ENCODE measurements at places on chromosomes 6 and 20.

DNA sequence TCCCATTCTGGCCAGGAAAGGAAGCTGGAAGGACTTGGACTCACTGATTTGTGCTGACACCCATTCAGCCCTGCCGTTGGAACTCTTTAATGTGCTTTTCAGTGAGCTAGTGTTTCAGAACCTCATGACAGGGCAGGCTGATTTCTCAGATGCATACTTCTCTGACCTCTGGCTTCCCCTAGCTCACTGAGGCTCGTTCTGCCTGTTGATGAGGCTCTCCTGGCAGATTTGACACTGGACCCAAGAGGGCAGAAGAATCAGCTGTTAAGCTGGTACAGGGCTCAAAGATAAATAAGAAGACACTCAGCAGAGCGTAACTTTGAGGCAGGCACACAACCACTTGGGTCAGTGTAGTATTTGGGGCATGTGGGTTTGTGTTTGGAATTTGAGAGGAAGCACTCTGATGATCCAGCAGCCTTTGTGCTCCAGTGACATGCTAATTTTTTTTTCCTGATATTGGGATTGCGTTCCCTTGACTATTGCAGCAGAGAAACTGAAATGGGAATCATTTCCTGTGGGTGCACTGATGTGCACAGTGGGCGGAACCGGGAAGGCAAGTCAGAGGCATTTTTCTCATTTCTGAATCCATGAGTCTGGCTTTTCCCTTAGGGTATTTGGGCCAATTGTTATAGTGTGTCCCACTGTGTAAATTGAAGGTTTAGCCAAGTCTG, 80.2 kb downstream of the CARMIL1 start:
- no peak for DNase-seq

DNA sequence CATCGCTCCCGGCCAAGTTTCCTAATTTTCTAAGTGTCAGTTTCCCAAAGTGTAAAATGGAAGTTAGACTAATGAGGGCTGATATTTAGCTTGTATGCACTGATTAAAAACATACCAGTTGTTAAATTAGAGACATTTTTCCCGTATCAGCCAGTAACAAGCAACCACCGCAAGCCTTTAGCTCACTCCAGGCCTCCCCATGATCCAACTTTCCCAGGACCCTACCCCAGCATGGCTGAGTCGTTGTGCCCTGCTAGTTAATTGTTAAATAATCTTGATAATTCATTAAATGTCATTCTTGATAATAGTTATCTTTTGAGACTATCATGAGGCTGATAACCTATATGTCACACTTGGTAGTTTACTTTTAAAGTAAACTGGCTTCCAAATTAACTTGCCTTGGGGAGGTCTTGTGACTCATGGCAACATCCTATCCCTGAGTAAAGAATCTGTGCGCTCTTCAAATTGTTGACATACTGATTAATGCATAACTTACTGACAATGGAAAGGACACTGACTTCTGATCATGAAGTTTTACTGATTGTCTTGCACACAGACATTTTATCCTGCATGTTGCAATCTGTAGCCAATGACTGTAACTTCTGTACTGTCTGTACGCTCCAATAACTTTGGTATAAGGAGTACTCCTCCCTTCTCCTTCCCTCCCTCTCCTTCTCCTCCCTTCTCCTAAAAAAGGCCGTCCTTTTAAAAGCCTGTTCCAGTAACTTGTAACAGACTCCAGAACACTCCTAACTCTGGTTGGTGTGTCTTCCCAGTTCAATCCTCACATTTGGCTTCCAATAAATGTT, 6.3 kb upstream of the GTF3C6 start:
- no peak for DNase-seq

GRCh38 chr6:36028877-36029324, 1.3 kb downstream of the MAPK14 start:
- peak; percentile 24 for DNase-seq

DNA sequence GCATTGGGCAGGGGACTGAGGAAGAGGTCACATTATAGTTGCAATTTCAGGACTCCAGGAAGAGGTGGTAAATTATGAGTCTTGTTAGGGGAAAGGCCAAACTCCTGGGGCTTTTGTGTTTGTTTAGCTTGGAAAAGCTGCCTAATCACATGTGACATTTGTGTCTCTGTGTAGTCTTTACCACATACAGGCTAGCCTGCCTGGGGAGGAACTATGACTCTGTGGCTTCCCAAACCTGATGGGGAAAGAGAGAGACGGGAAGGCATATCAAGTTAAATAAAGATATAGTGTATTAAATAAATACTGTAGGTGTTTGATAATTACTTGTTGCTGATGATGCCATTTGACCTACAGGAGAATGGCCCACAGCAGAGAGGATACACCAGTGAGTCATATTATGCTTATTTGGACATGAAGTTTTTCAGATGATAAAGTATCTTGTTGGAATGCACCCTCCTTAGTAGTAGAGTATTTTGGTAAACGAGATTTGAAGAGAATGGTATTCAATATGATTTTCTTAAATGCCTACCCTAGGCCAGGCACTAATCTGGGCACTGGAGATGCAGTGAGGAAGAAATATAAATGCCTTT, 4.0 kb downstream of the BLTP3A start:
- DNase-seq, result no peak

GRCh38 chr6:79180052-79180451, 54.4 kb downstream of the HMGN3 start:
- no peak for DNase-seq

- peak; percentile 1 for DNase-seq
Measured at GRCh38 chr20:18916886-18917750, 103.5 kb downstream of the SCP2D1 start.

- no peak for DNase-seq
Measured at GRCh38 chr6:125201961-125202729, 48.6 kb downstream of the TPD52L1 start.

DNA sequence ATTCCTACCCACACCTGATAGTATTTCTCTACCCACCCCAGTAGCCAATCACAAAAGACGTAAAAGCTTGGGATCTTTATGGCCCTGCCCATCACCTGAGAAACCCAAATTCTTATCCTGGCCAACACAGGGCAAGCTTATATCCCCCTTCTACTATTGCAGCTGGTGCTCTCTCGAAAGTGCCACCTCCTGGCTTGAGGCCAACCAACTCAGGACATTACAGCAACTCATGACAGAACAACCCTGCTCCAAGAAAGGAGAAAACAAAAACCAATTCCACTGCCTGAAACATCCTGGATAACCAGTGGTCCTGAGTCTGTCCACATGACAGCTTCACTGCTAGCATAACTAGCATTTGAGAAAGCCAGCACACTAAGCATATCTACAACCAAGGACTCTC, 97.9 kb downstream of the CFAP61 start:
- no peak for DNase-seq

GRCh38 chr6:148932731-148933130, 185.9 kb downstream of the UST start:
- DNase-seq, result no peak

DNA sequence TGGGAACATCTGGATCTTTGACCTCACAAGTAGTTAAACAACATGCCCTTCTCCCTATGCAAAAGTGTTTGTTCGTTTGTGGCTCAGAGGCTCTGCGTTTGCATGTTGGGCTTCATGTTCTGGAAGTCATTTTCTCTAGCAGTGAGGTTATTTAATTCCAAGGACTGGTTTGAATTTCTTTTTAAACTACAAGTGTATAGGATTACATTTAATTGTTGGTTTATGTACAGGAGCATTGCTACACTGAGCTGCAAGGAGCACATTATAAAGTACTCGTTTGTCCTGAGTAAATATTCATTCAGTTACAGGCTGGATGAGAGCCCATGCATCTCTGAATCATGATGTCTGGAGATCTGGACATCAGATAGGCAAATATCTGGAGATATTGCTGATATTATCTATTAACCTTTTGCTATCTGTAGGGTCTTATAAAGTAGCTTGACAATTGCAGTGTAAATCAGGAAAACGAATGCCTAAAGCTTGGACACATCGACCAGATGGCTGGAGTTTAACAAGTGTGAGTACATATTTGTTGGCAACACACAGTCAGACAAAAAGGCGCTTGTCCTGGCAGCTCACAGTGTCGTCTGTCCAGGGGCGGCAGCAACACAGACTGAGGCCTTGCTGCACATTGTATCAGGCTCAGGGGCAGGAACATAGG, 84.6 kb downstream of the PDE7B start:
- no peak for DNase-seq
